Fibroblast of skin of scalp (primary cell): ENCODE measurements at places on chromosomes 1 and 21.

DNA sequence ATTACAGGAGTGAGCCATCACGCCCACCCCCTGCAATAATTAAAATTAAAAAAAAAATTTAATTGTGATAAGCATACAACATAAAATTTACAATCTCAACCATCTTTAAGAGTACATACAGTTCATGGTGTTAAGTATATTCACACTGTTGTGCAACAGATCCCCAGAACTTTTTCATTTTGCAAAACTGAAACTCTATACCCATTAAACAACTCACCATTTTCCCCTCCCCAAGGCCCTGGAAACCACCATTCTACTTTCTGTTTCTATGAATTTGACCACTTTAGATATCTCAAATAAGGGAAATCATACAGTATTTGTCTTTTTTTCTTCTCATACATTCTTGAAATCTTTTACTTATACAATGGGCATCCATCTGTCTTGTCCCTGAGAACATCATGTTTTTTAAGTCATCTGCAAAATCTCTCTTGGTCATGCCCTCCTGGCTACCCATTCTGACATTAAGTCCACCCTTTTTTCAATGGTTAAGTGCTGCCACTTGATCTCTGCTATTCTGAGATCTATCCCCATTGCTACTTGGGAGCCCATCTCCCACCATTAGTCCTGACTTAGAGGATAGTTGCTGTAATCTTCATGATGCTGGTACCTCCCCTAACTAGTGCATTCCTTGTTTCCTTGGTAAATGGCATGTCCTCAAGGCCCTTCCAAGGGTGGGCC, 39.4 kb upstream of the ZFYVE9 start:
- DNase-seq = no peak

DNA sequence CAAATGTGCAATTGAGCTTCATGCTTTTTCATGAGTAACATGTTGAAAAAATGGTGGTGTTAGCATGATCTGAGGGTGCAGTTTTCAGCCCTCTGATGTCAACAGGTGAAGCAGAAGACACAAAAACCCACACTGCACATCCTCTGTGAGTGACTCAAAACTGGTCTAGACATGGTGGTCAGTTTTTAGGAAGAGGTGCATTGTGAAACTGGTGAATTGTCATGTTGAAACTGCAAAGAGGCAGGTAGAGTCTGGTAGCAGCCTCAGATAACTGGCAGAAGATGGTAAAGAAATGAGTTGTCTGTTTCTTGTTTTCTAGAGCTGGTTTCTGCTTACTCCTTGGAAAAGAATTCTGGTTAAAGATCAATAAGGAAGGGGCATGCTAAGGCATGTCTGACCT, 97.3 kb upstream of the HMCN1 start:
- DNase-seq = no peak

DNA sequence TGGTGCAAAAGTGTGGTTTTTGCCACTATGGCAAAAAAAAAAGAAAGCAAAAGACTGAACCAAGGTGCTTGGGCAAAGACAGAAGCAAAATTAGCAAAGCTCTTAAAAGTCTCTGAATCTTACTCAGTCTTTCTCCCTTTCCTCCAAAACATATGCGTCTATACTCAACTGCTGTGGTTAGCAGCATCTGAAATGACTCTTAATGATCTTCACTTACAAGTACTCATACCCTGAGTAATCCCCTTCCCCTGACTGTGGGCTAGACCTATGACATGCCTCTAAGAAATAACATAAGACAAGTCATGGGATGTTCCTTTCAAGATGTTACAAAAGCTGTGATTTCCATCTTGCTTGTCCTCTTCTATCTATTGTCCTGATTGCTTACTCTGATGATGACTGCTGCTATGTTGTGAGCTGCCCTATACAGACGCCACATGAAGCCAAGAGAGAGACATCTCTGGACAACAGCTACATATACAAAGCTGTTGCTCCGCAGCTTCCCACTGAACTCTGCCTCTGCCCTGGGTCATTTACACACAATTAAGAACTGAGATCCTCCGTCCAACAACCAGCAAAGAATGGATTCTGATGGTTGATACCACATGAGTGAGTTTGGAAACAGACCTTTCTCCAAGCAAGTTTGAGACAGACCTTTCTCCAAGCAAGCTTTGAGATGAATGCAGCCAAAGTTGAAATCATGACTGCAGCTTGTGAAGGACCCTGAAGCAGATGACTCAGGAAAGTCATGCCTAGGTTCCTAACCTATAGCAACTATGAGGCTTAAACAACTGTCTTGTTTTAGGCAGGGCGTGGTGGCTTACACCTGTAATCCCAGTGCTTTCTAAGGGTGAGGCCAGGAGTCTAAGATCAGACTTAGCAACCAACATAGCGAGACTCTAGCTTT, 55.2 kb downstream of the PUM1 start:
- DNase-seq = peak; percentile 48

- peak; percentile 17 for DNase-seq
Measured at GRCh38 chr1:223423641-223424233, 30.5 kb downstream of the CCDC185 start.

GRCh38 chr1:22612671-22613571, 23.5 kb upstream of the C1QA start:
- no peak for DNase-seq

DNA sequence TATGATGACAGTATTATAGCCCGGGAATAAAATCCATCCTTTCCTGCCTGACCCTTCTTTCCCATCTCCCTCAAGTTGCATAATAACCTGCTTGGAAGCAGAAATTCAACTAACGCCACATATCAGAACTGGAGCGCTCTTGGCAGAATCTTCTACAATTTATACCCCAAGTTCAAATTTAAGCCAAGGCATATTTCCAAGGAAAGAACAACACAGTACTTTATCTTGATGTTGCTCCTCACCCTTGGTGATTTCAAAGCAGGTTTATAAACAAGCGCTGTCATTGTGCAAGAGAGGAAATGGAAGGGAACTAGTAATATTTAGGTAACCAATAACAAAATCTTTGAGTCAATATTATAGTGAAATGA, 38.0 kb upstream of the PTGFRN start:
- no peak for DNase-seq
